ENCODE measurements at places on chromosomes 4 and X. TPM values are rescaled to one million over a fixed set of nuclear protein-coding genes. Genes with fewer than 3 reads are reported as not detected.

GRCh38 chr4:77777135-77777807, 41.9 kb downstream of the CNOT6L start:
- H3K4me1 ChIP-seq: peaks cover 16% of the 10 kb centered on the region
- peaks cover 5% of the 10 kb centered on the region for H3K36me3 ChIP-seq
- no peaks in the 10 kb centered on the region for H3K27me3 ChIP-seq

The ARAP2 gene
- 20.0 TPM for total RNA-seq

DNA sequence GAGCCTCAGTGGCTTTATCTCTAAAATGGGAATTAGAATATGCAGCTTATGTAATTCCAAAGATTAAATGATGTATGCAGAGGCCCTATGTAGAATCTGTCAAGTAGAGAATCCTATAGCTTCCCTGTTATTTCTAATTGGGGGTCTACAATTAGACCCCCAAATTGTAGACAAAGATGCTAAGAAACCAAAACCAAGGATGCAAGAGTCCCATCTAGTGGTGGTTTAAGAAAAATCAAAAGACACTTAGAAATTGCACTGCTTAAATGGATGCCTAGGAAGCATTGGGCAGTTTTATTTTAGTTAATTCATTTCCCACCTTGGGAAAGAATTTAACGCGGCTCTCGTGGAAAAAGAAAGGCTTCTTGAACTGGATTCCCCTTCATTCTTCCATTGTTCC, 115.2 kb downstream of the GABRA2 start:
- H3K27ac ChIP-seq: no peak overlapping the region
- H3K4me3 ChIP-seq: no peak overlapping the region
- no peaks in the 10 kb centered on the region for H3K36me3 ChIP-seq
- H3K27me3 ChIP-seq: peaks cover 13% of the 10 kb centered on the region

GRCh38 chr4:53905276-53905940, 159.0 kb downstream of the CHIC2 start:
- no peak overlapping the region for H3K4me3 ChIP-seq
- no peak overlapping the region for H3K27ac ChIP-seq
- DNase-seq: no peak
- H3K4me1 ChIP-seq: peaks cover 42% of the 10 kb centered on the region
- H3K36me3 ChIP-seq: no peaks in the 10 kb centered on the region

The VSIG4 gene
- total RNA-seq: not detected

DNA sequence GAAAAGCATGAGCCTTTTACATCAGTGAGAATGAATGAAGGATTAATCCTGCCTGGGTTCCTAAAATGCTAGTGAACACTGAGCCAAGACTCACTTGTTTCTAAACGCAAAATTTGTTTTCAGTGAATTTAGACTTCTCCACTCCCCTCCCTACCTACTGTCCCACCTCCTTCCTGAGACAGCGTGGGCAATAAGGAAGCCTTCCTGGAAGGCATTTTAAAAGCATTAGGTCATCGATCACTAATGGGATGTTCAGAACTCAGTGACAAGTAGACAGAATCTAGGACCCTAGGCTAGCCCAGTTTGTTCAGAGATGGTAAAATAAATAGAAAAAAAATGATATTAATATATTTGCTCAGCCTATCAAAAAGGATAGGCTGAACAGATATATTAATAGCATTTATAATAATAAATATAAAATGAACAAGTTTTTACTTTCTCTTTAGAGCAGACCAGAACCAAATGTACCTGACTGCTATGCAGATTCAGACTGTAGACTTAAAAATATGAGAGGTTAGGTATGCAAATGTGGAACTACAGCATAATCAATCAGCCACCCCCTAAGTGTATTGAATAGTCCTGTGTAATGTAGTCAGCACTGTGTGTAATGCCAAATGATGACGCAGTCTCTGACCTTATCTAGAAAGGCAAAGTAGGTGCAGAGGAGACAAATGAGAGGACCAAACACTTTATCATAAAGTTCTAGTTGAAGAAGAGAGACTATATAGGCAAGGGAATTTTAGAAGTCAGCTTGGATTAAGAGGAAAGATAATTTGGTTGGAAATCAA, 331.1 kb downstream of the GPAT3 start:
- H3K4me1 ChIP-seq: peaks cover 27% of the 10 kb centered on the region
- no peak for DNase-seq
- peaks cover 30% of the 10 kb centered on the region for H3K27me3 ChIP-seq
- H3K36me3 ChIP-seq: no peaks in the 10 kb centered on the region
- H3K27ac ChIP-seq: no peak overlapping the region
